Natural killer cell (primary cell): ENCODE measurements at places on chromosomes 2 and 18. TPM values are rescaled to one million over a fixed set of nuclear protein-coding genes. Genes with fewer than 3 reads are reported as not detected.

The WNT6 gene
- not detected for total RNA-seq

The ANO7 gene
- total RNA-seq, result 1.1 TPM

The DYNC2LI1 gene
- 2.1 TPM for total RNA-seq

The CFC1 gene
- total RNA-seq, result not detected

The LTBP1 gene
- total RNA-seq, result 3.5 TPM

GRCh38 chr2:15914596-15915385 is 25.6 kb upstream of the MYCN start:
- no peaks in the 10 kb centered on the region for H3K27me3 ChIP-seq
- H3K36me3 ChIP-seq, result no peaks in the 10 kb centered on the region
- no peak overlapping the region for H3K4me3 ChIP-seq
- DNase-seq, result no peak
- H3K4me1 ChIP-seq, result no peaks in the 10 kb centered on the region

GRCh38 chr2:39516347-39517101 is 79.4 kb upstream of the MAP4K3 start:
- no peak overlapping the region for H3K4me3 ChIP-seq
- DNase-seq, result no peak
- H3K27me3 ChIP-seq, result no peaks in the 10 kb centered on the region
- H3K36me3 ChIP-seq, result no peaks in the 10 kb centered on the region
- H3K4me1 ChIP-seq, result no peaks in the 10 kb centered on the region

- peaks cover 38% of the 10 kb centered on the region for H3K4me1 ChIP-seq
- no peak overlapping the region for H3K4me3 ChIP-seq
- H3K36me3 ChIP-seq, result no peaks in the 10 kb centered on the region
- H3K27ac ChIP-seq, result no peak overlapping the region
- DNase-seq, result no peak
Measured at GRCh38 chr18:23265682-23266399, 130.6 kb downstream of the CABLES1 start.

GRCh38 chr2:239820836-239821693 is 204.1 kb downstream of the NDUFA10 start:
- no peak overlapping the region for H3K27ac ChIP-seq
- H3K4me1 ChIP-seq, result no peaks in the 10 kb centered on the region
- H3K27me3 ChIP-seq, result no peaks in the 10 kb centered on the region

DNA sequence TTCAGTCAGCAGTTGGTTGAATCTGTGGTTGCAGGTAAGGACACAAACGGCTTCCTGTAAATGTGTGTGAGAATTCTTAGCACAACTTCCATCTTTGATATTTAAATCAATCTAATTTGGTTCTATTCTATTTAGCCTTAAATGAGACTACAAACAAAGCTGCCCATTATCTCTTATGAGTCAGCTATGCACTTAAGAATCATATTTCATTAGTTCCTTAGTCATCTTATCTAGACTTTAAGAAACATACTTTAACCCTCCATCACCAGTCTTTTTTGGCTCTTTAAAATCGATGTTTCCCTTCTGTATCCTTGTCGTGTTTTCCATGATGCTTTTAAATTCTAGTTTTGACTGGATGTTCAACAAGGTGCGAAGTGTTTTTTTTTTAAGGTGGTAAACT is 114.4 kb upstream of the TMEM200C start:
- no peaks in the 10 kb centered on the region for H3K36me3 ChIP-seq
- no peaks in the 10 kb centered on the region for H3K4me1 ChIP-seq
- no peak overlapping the region for H3K4me3 ChIP-seq
- no peak overlapping the region for H3K27ac ChIP-seq

DNA sequence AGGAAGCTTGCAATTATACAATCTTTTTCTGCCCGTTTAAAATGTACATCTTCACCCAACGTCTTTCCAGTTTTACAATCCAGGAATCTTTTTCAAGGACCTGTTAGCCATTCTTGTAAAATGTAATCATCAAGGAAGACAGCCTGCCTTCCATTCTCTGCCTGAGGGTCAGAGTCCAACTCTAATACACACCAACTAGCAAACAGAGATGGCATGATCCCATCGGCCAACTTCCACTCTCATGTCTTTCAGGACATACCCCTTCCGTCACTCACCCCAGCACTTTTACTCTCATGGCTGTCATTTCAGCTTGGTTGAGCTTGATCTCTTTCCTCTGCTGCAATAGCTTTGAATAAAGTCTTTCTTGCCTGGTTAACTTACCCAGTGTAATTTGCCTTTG is 172.5 kb upstream of the NETO1 start:
- H3K36me3 ChIP-seq, result no peaks in the 10 kb centered on the region
- H3K27ac ChIP-seq, result no peak overlapping the region
- H3K4me3 ChIP-seq, result no peak overlapping the region
- no peaks in the 10 kb centered on the region for H3K27me3 ChIP-seq

- H3K27me3 ChIP-seq, result no peaks in the 10 kb centered on the region
- DNase-seq, result no peak
- no peak overlapping the region for H3K4me3 ChIP-seq
- H3K36me3 ChIP-seq, result no peaks in the 10 kb centered on the region
Measured at GRCh38 chr18:10130606-10131005, 216.8 kb downstream of the VAPA start.

DNA sequence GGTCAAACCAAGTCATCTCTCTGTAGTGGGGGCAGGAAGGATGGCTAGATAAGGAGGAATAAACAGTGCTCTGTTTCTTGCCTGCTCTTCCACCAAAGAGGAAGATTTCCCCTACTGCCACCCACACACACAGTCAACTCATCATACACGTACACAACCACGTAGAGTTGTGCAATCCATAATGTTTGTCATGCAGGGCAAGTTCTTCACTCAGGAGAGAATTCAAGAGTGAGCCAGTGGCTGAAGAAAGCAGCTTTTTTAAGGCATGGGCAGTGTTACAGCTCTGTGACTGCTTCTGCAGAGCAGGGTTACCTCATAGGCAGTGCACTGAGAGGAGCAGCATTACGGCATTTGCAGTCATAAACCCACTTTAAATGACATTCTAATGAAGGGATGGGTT is 283.0 kb downstream of the RND3 start:
- no peak overlapping the region for H3K4me3 ChIP-seq
- H3K36me3 ChIP-seq, result no peaks in the 10 kb centered on the region
- no peak for DNase-seq
- no peaks in the 10 kb centered on the region for H3K27me3 ChIP-seq
- H3K4me1 ChIP-seq, result no peaks in the 10 kb centered on the region
- no peak overlapping the region for H3K27ac ChIP-seq
